SK-N-SH treated with all-trans-retinoic acid at 6 μM for 48 hours (cell line): ENCODE measurements at places on chromosomes 13 and 19.

- no peak for ATAC-seq
Observed at GRCh38 chr13:40124633-40125015, 469.2 kb downstream of the COG6 start.

GRCh38 chr13:111046590-111047141, 68.4 kb upstream of the ARHGEF7 start:
- no peak for ATAC-seq

DNA sequence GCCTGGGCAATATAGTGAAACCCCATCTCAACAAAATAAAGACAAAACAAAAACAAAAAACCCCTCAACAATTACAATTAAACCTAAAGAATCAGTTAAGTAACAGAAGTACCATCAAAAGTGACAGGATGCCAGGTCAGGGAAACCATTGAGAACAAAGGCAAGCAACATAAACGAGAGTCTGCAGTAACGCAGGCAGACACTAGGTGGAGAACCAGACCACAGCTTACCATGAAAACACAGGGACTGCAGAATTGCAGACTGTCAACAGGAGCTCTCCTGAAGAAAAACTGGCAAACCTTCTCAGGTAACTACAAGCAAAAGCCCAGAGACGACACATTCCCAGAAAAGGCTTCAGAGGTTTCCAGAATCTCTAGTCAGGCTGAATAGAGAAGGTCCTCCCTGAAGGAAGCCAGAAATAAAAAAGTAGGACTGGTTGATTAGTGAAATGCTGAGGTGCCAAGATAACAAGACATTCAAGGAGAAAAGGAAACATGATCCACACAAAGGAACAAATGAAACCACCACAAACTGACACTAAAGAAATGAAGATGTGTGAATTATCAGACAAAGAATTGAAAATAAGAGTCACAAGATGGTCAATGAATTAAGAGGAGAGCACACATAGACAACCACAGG, 2.2 kb upstream of the ZNF665 start:
- ATAC-seq, result peak; percentile 45; the same call in 2 of the 3 replicates

GRCh38 chr13:112998521-112999280, 29.7 kb downstream of the MCF2L start:
- no peak for ATAC-seq

DNA sequence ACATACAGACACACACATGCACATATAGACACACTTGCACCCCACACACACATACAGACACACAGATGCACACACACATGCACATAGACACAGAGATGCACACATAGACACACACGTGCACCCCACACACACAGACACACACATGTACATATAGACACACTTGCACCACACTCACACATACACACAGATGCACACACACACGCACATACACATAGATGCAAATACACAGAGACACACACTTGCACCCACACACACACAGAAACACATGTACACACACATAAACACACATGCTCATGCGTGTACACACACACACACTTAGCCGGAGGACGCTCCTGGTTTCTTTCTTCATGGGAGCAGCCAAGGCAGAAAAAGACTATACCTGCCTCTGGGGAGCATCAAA, 10.0 kb downstream of the COL4A2 start:
- ATAC-seq, result no peak

GRCh38 chr19:58054901-58055874, 3.9 kb upstream of the ZNF135 start:
- no peak for ATAC-seq

GRCh38 chr19:6239401-6239844, 40.4 kb downstream of the MLLT1 start:
- ATAC-seq, result no peak

DNA sequence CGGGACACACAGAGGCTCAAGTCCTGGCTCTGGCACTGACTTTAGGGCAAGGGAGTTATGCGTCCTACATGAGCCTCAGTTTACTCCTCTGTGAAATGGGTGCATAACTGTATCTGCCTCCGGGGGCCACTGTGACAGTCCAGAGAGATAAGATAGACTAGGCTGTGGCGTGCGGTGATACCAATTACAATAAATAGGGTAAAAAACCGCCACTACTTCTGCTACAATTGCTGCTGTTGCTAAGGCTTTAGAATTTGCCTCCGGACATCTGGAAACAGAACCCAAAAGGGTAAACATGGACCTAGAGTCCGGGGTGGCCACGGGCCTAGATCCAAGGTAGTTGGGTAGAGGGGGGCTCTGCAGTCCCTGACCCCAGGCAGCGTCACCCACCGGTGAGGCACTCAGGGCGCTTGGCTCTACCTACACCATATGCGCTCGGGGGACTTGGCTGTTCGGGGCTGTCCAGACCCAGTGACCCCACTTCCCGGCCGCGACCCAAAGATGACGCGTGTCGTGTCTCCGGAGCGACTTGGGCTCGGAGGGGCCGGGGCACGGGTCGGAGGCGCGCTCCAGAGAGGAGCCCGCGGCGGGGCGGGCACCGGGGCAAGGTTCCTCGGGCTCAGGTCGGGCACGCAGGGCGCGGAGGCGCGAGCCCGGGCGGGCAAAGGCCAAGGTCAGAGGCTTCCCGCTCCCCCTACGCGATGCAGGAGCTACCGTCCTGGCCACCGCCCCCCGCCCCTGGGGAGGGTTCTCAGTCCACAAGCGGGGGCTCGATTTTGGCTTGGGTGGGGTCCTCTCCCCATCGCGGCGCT, 1.1 kb downstream of the INSR start:
- ATAC-seq, result no peak

GRCh38 chr19:1222394-1222793, 15.4 kb downstream of the CBARP start:
- no peak for ATAC-seq

DNA sequence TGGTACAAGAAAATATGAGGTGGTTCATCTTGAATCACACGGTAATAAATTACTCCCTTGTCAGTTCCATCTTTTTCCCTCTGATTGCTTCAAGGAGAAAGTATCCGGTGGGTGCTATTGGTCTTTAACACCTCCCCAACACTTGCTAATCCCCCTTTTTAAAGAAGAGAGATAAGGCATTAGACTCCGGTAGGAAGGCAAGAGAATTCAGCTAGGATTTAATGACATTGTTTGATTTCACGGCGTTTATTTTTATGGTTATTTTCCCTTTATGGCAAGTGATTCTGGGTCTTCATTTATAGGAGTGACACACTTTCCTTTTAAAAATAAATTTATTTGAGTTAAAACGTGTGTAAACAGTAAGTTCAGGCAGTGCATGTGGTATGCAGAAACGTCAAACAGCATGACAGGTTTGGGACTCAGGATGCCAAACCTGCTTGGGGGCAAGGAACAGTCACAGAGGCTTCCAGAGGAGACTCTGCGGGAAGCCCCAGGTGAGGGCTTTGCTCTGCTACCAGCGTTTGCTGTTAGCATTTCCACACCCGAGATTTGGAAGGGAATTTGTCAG, 36.5 kb downstream of the TSHZ3 start:
- no peak for ATAC-seq

DNA sequence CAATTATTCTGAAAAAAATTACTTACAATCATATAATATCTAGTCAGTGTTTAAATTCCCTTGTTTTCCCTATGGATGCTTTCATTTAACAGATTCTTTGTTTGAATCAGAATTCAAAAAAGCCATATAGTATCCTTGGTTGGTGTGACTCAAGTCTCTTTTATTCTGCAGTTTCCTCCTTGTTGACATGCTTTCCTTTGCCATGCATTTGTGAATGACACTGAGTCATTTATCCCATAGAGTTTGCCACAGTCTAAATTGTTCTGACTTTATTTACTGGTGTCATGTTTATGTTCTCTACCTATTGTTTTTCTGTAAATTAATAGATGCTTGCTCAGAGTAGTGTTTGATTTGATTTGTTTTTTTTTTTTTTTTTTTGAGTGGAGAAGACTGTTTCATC, 893.8 kb upstream of the SLC10A2 start:
- ATAC-seq, result no peak

DNA sequence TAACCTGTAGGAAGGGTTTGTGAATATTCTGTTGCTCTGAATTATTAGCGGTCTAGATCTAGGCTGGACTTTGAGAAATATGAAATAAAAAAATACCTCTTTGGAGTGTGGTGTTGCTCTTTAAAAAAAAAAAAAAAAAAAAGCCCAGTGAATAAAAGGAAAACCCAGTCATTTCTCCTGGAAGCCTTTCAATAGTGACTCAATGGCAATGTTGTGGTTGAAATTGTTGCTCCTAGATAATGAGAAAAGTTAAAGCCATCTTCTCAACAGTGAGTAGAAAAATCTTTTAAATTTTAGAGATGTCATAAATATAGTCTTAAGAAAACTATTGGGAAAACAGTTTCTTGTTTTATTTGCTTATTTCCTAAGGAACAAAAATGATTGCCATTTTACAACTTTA, 135.3 kb downstream of the RFC3 start:
- ATAC-seq, result no peak

GRCh38 chr19:50459638-50460037, 16.7 kb upstream of the EMC10 start:
- no peak for ATAC-seq

GRCh38 chr13:101545521-101545920, 93.0 kb downstream of the ITGBL1 start:
- peak; percentile 70 for ATAC-seq

DNA sequence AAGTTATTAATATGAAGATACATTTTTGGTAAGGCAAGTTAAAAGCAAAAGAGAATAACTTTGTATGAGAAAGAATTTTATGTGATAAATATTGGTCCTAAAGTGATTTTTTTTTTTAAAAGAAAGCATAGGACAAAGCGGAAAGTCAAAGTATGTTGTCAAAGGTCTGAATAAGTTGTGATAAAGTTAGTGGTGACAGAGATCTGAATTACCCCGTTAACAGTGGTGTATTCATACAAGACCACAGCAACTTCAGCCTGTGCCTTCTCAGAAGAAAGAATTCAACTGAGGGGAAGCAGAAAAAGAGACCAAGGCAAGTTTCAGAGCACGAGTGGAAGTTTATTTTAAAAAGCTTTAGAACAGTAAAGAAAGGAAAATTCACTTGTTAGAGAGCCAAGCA, 19.0 kb upstream of the ZNF566 start:
- ATAC-seq, result no peak

DNA sequence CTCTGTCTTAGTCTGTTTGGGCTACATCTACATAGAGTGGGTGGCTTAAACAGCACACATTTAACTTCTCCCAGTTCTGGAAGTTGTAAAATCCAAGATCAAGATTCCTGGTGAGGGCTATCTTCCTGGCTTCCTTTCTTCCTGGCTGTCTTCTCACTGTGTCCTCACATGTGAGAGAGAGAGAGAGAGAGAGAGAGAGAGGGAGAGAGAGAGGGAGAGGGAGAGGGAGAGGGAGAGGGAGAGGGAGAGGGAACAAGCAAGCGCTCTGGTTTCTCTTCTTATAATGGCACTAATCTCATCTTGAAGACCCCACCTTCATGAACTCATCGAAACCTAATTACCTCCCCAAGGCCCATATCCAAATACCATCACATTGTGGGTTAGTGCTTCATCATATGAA, 69.2 kb downstream of the CDK8 start:
- ATAC-seq, result no peak

- ATAC-seq, result peak; percentile 71
Observed at GRCh38 chr13:49373716-49374115, 70.1 kb downstream of the CAB39L start.

- ATAC-seq, result peak; percentile 91
Observed at GRCh38 chr13:98484289-98485219, 92.4 kb downstream of the STK24 start.

- peak; percentile 92 for ATAC-seq
Observed at GRCh38 chr13:52809310-52809769, 39.1 kb downstream of the PCDH8 start.

GRCh38 chr13:28584873-28585381, 74.0 kb upstream of the POMP start:
- ATAC-seq, result peak; percentile 56

GRCh38 chr19:18450931-18451836, 13.3 kb upstream of the ISYNA1 start:
- ATAC-seq, result peak; percentile 93

- ATAC-seq, result no peak
Observed at GRCh38 chr13:25616674-25617073, 244.9 kb downstream of the ATP8A2 start.

DNA sequence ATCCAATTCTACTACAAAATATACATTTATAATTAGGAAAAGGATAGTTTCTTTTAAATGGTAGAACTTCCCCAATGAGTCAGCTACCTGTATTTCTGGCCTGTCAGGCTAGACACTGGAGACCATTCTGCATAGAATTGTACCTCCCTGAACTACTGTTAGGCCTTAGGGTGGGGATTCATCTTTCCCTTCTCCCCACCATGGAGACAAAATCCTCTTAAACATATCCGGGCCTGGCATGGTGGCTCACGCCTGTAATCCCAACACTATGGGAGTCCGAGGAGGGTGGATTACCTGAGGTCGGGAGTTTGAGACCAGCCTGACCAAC, 24.5 kb upstream of the TPT1 start:
- ATAC-seq, result no peak

DNA sequence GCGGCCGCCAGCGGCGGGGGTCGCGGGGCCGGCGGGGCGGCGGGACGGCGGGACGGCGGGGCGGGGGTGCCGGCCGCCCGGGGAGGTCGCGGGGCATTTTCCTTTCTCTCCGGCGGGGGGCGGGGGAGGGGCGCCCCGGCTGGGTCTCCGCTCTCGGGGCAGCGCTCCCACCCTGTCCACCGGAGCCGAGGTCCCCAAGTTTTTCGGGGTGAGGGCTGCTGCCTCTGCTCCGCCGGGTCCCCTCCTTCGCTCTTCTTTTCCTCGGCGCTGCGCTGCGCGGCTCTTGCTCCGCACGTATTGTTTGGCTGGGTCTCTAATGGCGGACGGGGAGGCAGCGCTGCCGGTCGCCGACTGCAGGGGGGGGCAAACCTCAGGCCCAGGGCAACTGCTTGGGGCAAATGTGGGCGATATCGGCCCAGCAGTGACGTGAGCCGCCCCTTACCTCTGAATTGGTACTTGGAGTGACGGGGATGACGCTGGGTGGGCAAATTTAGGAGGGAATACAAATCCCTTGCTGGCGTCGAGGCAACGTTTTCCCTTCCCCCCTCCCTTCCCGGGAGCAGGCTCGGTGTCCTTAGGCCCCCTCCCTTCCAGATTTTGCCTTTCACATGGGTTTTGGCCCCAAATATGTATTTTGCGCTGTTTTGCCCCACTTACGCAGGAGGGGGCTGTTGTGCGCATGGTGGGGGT, 759 bp downstream of the ZMYM2 start:
- ATAC-seq, result peak; percentile 14

DNA sequence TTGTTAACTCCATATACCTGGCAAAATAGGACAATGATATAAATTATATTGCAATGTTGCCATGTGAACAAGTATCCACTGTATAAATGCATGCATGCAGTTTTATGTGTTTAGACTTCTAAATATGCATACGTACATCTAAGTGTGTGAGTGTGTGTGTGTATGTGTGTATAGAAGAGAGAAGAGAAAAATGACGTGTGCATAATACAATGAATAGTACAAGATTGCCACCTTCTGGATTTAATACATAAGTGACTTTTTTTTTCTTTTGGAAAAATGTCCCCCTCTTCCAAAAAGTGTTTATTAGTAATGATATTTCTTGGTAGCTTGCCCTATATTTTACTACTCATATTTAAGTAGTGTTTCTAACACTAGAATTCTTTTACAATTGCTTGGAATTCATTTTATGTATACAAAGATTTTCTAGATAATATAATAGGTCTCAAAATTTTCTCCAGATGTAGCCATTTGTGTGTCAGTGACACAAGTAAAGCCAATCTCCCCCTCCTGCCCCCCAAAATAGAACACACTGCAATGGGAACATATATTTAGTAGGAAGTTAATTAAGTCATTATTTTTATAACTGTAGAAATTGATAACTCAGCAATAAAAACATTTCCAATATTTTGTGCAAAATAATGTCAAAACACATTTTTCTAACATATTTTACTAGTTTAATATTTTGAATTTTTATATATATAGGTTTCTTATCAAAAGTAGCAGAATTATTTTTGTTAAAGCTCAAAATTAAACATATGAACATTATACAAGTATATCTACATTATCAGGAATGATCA, 783.3 kb upstream of the ATXN8OS start:
- peak; percentile 43; the same call in 1 of the 3 replicates for ATAC-seq

GRCh38 chr19:48152551-48152950, 17.6 kb downstream of the LIG1 start:
- ATAC-seq, result peak; percentile 86
